Endothelial cell of umbilical vein (primary cell): ENCODE measurements at places on chromosomes 13 and 19.

GRCh38 chr19:9799162-9799561 is 19.7 kb downstream of the FBXL12 start:
- no peak for DNase-seq

DNA sequence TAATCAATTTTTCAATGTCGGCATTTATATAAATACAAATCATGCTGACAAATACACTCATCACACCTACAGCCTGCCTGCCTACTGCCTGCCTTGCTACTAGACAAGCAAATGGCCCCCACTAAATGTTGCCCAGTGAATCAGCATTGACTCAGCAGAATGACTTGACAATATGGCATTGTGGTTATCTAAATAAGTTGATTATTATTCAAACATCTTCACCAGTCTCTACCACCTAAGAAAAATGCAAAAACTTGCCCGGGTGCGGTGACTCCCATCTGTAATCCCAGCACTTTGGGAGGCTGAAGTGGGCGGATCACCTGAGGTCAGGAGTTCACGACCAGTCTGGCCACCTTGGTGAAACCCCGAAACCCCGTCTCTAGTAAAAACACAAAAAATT is 296.1 kb downstream of the PCDH9 start:
- DNase-seq, result no peak

- DNase-seq, result no peak
Measured at GRCh38 chr19:51541458-51542357, 10.2 kb upstream of the SIGLEC6 start.

DNA sequence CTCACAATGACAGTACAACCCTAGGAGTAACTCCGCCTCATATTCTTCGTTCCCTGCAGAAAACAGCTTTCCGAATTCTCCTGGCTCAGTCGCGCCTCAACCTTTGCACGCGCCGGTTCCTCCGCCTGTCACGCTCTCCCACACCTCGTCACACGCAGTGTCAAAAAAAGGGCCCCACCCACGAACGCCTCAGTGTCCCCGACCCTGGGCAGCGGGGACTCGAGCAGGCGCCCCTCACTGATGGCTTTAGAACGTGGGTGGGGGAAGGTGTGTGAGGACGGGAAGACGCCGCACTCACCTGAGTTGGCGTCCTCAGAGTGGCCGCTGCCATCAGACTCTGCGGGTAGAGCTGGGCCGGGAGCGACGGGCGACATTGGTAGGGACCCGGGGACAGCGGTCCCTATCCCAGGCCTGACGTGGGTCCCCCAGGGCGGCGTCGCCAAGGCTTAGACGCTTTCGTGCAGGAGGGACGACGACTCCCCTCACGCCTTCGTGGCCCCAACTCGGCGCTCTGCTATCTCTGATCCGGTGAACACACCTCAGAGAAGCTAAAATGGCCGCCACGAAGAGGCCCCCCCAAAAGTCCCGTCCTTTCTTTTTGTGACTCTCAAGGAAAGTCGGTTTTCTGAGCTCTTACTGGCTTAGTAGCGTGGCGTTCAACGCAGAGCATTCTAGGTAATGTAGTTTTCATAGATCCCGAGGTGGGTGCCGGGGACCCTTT is at the start of gene ZNF154:
Gene ZNF154 (minus strand): TSS at position 564 of the 721 bp plus-strand sequence. CDS start 233 bp downstream, at position 331.
- DNase-seq, result peak; percentile 36

- DNase-seq, result peak; percentile 52
Measured at GRCh38 chr19:18980432-18981020, 39.5 kb upstream of the HOMER3 start.

- DNase-seq, result no peak
Measured at GRCh38 chr13:33375421-33375820, 89.9 kb upstream of the STARD13 start.

- peak; percentile 7 for DNase-seq
Measured at GRCh38 chr19:10533646-10534386, 9.9 kb upstream of the ATG4D start.

- no peak for DNase-seq
Measured at GRCh38 chr19:33214596-33214995, 11.1 kb downstream of the SLC7A10 start.

GRCh38 chr19:34148658-34149185 is 23.6 kb upstream of the LSM14A start:
- DNase-seq, result no peak

- no peak for DNase-seq
Measured at GRCh38 chr13:75645141-75645540, 9.0 kb downstream of the LMO7 start.

DNA sequence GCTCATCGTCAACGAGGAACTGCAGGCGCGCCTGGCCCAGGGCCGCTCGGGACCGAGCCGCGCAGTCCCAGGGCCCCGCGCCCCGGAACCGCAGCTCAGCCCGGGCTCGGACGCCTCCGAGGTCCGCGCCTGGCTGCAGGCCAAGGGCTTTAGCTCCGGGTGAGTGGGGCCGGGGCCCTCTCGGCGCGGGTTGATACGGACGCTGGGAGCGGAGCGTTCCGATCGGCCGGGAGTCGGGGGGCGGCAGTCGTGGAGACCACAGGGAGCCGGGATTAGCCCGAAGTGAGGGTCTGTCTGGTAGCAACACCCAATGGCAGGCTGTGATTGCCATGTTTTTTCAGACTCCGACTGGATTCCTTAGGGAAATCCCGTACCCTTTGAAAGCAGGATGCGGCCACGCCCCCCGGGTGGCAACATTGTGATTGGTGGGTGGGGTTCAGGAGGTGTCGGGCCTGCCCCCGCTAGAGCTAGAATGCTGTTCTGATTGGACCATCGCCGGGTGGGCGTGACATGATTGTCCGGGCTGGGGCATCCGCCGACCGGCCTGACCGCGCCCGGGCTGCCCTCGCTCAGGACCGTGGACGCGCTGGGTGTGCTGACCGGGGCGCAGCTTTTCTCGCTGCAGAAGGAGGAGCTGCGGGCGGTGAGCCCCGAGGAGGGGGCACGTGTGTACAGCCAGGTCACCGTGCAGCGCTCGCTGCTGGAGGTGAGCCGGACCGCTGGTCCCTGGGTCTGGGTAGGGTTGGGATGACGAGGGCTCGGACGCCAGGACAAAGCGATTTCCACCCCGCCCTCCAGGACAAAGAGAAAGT is 11.3 kb downstream of the EPS8L1 start:
- DNase-seq, result peak; percentile 97

DNA sequence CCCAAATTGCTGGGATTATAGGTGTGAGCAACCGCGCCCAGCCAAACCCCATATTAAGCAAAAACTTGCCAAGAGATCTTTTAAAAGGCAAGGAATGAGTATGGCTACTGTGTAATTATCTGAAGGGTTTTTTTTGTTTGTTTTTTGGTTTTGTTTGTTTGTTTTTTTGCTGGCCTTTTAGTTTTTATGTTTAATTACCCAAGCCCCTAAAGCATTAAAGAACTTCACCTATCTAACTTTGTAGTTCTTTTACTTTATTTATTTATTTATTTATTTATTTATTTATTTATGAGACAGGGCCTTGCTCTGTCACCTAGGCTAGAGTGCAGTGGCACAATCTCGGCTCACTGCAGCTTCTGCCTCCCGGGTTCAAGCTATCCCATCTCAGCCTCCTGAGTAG is 40.3 kb upstream of the GARRE1 start:
- DNase-seq, result no peak

DNA sequence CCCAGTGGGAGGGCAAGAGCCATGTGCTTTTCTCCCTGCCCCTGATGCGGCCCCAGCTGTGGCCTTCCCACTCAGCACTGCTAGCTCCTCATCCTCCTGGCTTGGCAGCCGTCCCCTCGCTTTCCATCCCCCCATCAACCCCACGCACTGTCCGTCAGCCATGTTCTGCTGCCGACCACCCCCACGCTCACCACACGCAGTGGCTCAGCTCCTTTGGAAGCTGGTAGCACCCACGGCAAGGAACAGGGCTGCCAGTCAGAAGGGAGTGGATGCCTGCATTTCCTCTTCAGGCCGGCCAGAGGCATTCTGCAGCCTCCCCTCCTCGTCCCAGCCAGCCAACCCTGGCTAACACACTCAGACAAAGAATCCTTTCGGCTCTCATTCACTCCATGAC is 6.3 kb downstream of the CALM3 start:
- DNase-seq, result no peak
